HT1080 (cell line): ENCODE measurements at places on chromosomes 5 and 9.

DNA sequence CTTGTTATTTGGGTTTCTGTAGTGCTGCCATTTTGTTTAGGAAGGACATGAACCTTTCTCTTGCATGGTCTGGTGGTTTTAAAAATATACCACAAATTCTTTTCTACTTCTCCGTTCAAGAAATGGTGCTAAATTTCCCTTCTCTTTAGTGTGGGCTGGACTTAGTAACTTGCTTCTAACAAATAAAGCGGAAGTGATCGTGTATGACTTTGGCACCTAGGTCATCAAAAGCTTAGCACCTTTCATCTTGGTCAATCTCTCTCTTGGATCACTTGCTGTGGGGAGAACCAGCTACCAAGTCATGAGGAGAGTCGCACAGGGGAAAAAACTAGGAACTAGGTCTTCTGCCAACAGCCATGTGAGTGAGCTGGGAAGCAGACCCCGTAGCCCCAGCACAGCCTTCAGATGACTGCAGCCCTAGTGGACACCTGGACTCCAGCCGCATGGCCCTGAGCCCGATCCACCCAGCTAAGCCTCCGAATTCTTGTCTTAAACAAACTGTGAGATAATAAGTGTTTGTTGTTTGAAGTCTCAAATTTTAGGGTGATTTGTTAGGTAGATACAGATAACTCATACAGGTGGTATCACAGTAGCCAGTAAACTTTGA lies 87.7 kb upstream of the CKMT2 start:
- DNase-seq, result no peak

DNA sequence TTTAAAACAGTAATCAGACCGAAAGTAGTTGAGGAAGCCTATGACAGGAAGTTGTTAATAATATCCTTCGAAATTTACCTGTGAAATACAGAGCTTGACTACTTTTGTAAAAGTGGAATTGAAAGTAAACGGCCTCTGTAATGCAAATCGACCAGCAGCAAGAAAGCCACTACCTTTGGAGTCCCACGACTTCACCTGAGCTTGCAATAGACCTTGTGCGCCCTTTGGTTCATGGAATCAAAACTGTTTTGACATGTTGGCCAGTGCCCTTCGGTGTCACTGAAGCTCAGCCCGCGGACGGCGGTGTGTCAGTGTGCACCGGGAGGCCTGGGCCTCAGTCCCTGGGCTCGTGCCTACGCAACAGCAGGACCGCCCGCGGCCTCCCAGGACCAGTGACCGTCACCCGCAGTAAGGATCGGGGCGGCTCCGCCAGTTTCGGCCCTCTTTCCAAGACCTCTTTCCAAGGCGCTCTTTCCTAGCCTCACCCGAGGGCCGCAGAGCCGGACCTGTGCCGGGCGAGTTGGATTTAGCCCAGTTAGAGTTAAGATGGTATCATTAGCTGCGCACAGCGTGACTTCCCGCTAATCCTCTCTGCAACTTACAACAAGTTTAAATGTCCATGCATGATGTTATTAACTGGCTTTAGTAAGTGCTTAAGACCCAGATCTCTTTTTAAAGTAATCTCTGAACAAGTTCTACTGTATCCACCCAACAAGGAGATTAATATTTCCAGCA lies 223.3 kb downstream of the MEF2C start:
- no peak for DNase-seq

DNA sequence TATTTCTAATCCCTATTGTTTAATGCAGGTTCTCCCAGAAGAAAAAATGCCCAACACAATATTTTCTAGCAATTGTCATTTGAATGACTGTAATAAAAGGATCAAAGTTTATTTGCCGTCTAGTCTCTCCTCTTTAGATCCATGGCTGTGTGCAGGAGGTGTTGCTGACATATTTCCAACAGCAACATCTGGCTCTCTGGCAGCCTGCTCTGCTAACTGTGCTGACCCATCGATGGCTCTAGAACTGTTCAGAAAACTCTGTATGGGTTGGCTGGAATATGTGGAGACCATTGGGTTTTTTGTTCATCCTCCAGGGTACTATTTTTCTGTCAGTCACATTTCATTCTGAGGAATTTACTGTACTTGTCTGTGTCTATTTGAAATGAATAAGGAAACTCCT lies 202.0 kb upstream of the SLC27A6 start:
- no peak for DNase-seq

DNA sequence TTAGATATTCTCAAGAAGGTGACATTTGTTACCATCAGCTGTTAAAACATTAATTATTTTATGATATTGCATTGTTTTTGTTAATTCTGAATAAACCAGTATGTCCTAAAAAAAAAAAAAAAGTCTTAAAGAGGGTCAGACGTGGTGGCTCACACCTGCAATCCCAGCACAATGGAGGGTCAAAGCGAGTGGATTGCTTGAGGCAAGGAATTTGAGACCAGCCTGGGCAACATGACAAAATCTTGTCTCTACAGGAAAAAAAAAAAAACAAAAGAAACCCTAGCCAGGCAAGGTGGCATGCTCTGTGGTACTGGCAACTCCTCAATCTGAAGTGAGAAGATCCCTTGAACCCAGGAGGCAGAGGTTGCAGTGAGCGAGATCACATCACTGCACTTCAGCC lies 46.8 kb downstream of the CYLC2 start:
- no peak for DNase-seq

- no peak for DNase-seq
Measured at GRCh38 chr5:33284681-33285080, 156.1 kb upstream of the TARS1 start.

- no peak for DNase-seq
Measured at GRCh38 chr9:121075251-121076036, 689 bp downstream of the CNTRL start.

DNA sequence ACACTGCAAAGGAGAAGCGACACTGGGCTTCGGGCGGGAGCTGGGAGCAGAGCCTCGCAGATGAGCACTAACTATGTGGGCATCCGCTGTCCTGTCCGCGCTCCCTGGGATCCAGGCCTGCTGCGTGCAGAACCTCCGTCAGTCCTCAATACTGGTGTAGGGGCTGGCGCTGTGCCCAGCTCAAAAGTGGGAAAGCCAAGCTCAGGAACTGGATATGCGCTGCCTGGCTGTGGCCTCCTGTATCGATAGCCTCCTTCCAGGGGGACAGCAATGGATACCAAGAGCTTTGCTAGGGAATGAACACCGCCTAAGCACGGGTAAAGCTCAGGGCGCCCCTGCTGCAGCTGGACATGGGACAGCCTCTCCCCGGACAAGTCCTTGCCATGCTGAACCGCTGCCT lies 270.4 kb downstream of the NSG2 start:
- DNase-seq, result no peak

DNA sequence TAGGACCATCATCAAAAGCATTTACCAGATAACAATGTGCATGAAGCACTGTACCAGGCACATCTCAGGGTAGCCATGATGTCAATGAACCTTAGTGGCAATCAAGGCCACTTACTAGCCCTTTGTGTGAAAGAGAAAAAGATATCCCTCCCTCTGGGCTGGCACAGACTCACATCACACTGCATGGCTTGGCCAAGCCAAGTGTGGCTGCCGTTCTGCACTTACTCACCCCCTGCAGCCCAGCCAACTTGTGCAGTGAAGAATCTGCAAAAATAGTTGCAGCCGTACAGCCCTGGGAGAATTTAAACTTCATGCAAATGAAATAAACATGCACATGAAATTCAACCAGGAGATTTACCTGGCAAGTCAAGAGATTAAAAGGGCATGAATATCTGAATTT lies 333.5 kb downstream of the DEPDC1B start:
- DNase-seq, result no peak

DNA sequence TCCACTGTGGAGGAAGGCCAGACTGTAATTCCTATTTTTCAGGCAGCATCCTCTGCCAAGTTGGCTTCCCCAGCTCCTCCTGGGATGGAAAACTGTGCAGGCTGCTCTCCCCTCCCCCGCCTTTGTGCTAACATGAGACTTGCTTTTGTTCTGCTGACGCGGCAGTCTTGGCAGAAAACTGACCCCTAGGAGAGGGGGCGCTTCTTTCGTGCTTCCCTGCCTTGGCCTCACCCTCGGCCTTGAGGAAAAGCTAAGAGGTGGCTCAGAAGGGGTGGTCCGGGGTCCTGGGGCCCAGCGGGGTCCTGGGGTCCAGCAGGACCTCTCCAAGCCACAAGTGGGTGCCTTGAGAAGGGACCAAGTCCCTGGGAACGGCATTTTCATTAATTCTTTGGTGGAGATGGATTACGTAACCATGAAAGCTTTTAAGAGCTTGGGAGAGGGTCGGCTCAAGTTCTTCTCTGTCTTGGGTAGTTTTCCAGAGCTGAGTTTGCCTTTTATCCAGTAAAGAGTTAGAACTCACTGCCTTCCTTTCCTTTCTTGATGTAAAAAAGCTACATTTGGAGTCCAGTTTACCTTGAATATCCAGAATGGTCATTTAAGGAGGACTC lies 51.0 kb downstream of the SH3PXD2B start:
- no peak for DNase-seq

- DNase-seq, result no peak
Measured at GRCh38 chr5:138533973-138534941, 8.8 kb downstream of the ETF1 start.

DNA sequence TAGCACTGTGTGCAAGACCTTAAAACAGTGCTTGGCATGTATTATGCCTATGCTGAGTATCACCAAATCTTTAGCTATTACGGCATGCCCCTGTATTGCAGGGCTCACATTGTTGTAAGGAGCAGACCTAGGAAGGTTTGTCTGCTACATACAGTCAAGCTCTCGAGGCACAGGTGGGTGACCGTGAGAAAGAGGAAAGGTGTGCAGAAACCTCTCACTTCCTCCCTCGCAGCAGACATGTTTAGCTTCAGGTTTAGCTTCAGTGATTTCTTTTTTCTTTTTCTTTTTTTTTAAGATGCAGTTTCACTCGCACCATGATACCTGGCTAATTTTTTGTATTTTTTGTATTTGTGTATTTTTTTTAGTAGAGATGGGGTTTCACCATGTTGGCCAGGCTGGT lies 275.8 kb upstream of the RIOK2 start:
- no peak for DNase-seq

DNA sequence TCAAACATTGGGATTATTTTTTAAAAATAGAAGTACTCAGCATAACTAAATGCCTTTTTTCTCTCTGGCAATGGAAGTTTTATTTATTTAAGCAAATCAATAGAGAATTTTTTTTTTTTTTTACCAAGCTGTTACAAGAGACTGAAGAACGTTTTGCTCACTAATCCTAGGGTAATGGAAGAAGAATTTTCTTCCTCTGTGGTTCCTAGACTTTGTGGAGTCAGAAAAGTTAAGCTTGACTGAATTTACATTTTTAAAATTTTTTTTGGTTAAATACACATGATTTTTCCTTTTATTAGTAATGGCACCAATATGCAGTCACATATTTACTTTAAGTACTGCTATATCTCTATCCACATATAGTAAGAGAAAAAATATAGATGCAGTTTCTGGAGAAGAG lies 189.8 kb downstream of the PCSK1 start:
- no peak for DNase-seq

GRCh38 chr5:31579558-31579957 lies 47.5 kb downstream of the C5orf22 start:
- DNase-seq, result no peak

GRCh38 chr5:150398722-150399523 lies 13.8 kb downstream of the CD74 start:
- DNase-seq, result no peak

- no peak for DNase-seq
Measured at GRCh38 chr9:135605238-135605781, 34.0 kb downstream of the GLT6D1 start.

- DNase-seq, result no peak
Measured at GRCh38 chr5:127011961-127012644, 18.3 kb downstream of the MARCHF3 start.

DNA sequence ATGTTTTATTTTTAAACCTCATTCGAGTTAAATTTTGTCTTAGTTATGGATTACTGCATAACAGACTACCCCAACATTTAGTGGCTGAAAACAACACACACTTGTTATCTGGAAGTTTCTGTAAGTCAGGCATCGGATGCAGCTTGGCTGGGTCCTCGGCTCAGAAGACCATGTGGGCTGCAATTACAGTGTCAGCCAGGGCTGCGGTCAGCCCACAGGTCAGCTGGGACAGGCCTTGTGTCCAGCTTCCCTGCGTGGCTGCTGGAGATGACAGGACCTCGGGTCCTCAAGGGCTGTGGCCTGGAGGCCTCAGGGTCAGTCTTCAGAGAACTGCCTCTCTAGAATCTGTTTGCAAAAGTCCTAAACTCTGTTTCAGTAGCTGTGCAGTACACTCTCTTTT lies 219.0 kb upstream of the IRX1 start:
- DNase-seq, result no peak

DNA sequence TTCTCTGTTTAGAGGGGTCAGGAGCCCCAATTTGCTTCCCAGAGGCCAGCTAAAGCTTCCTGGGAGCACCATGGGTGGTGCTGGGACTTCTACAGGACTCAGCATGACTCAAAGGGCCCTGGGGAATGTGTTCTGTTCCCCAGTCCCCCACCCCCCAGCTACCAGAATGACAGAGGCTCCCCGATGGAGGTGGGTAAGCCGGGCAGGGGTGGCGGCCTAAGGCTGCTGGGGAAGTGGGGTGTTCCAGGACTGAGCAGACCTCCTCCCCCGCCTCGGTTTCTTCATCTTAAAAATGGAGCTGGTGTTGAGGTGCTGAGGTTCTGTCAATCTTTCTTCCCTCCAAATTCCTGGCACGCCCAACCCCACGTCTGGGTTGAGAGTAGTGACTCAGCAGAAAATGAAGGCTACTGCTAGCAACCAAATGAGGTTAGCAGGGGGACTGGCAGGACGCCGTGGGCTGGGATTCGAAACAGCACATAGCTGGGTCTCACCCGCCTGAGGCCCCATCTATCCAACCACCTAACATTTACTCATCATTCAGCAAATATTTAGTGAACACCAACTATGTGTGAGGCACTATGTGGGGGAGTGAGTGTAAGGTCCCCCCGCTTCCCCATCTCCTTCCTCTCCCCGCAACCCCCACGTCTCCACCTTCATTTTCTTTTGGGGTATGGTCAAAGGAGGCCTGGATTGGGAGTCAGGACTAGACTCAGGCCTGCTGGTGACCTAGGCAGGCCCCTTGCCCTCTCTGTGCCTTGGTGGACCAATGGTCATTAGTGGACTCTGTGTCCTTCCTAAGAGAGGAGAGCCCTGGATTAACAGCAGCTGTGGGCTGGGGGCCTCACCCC lies 50.2 kb downstream of the C9orf50 start:
- peak; percentile 39 for DNase-seq

GRCh38 chr9:73265876-73266275 lies 114.2 kb downstream of the ANXA1 start:
- no peak for DNase-seq

- DNase-seq, result no peak
Measured at GRCh38 chr9:27528076-27528885, 1.3 kb downstream of the MOB3B start.

GRCh38 chr9:5493679-5494511 lies 16.4 kb upstream of the PDCD1LG2 start:
- peak; percentile 91 for DNase-seq

DNA sequence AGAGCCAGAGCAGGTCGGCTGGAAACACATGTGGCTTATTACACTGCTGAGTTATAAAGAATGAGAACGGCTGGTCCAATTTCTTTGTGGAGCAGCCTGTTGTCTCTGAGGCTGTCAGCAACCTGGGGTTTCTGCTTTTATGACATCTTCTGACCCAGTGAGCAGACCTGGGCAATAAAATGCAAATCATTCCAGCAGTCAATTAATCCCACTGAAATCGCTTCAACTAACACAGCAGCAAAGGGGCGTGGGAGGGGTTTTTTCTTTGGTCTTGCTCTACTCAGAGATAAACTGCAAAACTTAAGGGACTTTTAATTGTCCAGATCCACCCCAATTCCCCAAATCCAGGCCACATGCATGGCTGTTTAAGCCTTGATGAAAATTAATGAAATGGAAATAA lies 215.7 kb downstream of the SLIT3 start:
- DNase-seq, result no peak

GRCh38 chr5:61301341-61302199 lies 30.5 kb upstream of the ZSWIM6 start:
- peak; percentile 99 for DNase-seq

GRCh38 chr5:148834689-148835088 lies 8.3 kb downstream of the ADRB2 start:
- DNase-seq, result no peak
